ENCODE measurements at places on chromosomes 6 and 20. TPM values are rescaled to one million over a fixed set of nuclear protein-coding genes. Genes with fewer than 3 reads are reported as not detected.

The CGA gene
- total RNA-seq, result not detected

The TGM3 gene
- not detected for total RNA-seq

The POU5F1 gene
- 0.21 TPM for total RNA-seq

The TRIM31 gene
- not detected for total RNA-seq

The SIRPG gene
- not detected for total RNA-seq

The GPR6 gene
- not detected for total RNA-seq

The UFL1 gene
- total RNA-seq, result 7.3 TPM

The BTNL2 gene
- total RNA-seq, result not detected

Data from A375 (cell line).